NCI-H187 (cell line): ENCODE measurements at places on chromosomes 1 and 21.

DNA sequence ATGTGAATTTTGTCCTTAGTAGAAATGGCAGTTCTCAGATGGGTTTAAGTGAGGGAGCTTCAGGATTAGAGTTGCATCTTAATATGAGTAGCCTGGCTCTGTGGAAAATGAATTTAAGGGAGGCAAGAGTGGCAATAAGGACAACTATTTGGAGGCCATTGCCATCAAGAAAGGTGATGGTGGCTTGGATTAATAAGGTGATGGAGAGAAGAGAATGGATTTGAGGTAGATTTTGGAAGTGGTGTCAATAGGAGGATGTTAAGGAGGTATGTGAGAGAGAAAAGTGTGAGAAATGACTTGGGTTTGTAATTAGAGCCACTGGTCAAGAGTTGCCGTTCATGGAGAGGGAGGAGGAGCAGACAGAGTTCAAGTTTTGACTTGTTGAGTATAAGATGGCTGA lies 16.3 kb downstream of the CLIC4 start:
- no peak for DNase-seq

DNA sequence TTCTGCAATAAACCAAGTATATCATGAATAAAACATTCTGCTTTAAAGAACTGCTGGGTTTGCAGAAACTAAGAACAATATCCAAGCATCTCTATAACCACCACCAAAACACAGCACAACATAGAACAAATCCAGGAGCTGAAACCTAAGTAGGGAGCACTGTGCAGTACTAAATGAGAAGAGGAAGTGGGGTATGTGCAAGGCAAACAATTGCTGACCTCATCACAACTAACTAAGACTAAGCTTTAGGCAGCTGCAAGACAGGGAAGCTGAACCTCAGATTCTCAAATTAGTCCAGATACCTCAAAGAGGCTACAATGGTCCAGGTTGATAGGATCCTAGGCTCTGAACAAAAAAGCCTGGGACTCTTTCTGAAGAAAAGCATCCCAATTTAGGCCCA lies 172.6 kb downstream of the SLC44A5 start:
- no peak for DNase-seq

GRCh38 chr21:29217818-29218291 lies 80.9 kb upstream of the BACH1 start:
- DNase-seq = no peak

- DNase-seq = no peak
Observed at GRCh38 chr21:34933609-34934335, 115.3 kb downstream of the RUNX1 start.

DNA sequence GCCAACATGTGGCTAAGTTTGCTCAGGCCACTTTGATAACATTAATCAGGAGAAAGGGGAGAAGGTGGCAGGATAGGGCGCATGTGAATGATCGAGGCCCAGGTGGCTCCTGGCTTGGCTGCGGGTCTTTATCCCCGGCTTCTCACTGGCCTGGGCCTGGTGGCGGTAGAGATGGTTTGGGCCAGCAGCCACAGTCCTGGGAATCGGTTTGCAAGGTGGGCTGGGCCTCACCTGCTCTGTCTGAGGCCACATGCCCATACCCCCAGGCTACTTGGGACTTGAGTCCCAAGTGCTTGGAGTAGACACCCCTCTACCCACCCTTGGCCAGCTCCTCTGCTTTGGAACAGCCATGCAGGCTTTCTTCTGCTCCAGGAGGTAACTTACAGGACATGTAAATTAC lies 49.7 kb upstream of the DISP3 start:
- no peak for DNase-seq

DNA sequence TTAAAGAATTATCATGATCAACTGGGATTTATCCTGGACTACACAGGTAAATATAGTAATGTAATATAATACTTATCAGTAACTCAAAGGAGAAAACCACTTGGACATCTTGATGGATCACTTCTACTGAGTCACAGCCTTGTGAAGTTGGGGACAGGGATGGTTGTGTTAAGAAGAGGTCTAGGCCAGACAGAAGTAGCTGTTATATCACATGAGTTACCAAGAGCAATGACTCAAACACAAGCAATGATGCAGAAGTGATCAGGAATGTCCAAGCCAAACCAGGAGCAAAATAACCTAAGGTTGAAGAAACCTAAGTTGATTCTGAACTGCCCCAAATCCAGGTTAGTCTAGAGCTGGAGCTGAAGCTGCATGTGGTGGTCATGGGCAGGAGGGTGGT lies 424.5 kb upstream of the DAB1 start:
- no peak for DNase-seq

- DNase-seq = no peak
Observed at GRCh38 chr1:16168622-16169360, 12.9 kb upstream of the EPHA2 start.

- DNase-seq = no peak
Observed at GRCh38 chr1:207361889-207362288, 40.4 kb downstream of the CD55 start.

DNA sequence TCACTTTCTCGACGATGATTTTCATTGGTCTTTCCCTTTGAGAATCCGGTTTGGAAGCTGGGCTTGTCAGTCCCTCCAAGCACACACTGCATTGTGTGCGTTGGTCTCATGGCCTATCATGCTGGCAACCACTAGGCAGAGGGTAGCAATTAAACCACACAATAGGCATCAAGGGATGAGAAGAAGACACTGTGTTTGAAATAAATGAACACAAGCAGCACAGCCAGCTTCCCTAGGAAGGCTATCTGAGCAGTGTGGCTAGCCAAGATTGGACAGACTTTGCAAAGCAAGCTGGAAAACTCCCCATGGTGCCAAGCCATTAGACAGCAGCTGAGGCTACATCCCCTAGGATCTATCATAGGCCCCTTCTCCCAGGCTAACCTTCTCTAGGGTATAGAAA lies 288.7 kb downstream of the NUF2 start:
- no peak for DNase-seq

DNA sequence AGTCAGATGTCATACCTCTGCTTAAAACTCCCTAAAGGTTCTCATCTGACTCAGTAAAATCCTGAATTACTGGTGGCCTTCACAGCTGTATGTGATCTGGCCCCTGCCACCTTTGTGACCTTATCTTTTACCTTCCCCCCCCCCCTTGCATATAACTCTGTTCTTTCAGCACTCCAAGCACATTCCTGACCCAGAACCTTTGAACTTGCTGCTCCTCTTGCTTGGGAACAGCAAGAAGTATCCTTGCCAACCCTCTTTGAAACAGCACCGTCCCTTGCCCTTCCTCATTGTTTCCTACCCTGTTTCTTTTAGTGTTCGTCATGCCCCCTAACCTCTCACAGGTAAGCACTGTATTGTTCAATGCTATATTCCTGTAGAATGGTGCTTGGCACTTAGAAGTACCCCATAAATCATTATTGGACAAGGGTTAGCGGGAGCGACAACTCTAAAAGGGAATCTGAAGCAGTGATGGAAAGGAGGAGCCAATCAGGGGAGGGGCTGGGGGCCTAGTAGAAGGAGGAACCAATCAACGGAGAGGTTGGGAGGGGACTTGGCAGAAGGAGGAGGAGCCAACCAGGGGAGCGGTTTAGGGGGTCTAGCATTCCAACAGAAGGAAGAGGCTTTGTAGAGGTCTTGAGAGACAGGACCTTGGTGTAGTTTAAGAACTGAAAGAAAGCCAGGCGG lies 13.9 kb downstream of the CACHD1 start:
- DNase-seq = no peak

DNA sequence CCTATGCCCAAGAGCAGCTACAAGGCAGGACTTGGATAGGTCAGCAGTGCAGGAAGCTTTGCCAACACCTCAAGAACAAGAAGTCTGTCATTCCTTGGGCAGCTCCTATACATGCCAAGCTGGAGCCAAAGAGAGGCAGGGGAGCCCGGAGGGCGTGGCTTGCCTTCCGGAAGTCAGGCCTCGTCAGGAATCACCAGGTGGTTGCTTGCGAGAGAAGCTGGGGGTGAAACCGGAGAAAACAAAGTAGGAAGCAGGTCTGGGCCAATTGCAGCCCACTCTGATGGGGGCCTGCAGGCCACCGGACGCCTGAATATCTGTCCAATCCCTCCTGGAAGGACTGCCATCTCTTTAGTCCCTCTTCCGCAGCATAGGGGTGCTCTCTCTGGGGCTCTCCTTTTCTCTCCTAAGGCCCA lies 794 bp upstream of the FAM76A start:
- DNase-seq = peak; percentile 54
